ENCODE measurements at places on chromosomes 6 and 20.

- DNase-seq, result no peak
Observed at GRCh38 chr20:13671512-13671911, 32.8 kb upstream of the TASP1 start.

DNA sequence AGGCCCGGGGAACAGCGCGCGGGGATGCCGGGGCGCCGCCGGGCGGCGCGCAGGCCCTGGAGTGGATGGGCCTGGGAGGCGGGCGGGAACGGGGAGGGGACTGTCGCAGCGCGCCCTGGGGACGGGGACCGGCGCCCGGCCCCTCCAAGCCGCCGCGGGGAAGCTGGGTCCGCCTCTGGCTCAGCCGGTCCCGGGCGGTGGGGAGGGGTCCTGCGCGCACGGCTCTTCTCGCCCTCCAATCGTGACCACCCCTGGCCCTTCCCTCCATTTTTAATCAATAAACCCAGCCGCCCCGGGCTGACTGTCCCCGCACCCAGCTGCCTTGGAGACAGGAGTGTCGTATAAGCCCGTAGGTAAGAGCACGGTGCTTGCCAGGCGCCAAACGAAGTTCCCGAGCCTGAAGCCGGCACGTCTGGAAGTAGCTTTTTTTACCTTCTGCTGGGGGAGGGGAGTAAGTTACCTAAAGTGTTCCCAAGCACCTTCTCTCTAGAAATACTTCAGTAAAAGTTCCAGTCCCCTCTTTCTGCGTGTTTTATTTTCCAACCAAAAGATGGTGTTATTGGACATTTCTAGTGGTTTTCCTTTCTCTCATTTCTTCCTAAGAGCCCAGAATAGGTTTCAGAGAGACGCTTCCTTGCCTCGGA is 780 bp upstream of the TAF4 start:
- peak; percentile 80 for DNase-seq

DNA sequence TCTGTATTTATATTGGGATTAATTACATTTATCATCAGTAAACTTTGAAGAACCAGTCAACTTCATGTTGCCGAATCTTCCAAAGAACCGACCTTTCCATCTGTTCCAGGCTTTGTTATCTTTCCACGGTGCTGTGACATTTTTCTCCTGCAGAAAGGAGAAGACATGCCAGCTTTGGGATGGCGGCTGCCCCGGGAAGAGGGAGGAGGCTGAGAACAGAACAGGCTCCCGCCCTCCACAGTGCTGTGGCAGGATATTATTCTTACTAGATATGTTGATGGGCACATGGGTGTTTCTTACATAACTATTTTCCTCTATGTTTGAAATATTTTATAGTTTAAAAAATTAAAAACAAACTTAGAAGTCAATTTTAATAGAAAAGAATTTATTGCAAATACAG is 44.9 kb downstream of the GINS1 start:
- no peak for DNase-seq

GRCh38 chr6:152975204-152975915 is 7.5 kb downstream of the FBXO5 start:
- no peak for DNase-seq

DNA sequence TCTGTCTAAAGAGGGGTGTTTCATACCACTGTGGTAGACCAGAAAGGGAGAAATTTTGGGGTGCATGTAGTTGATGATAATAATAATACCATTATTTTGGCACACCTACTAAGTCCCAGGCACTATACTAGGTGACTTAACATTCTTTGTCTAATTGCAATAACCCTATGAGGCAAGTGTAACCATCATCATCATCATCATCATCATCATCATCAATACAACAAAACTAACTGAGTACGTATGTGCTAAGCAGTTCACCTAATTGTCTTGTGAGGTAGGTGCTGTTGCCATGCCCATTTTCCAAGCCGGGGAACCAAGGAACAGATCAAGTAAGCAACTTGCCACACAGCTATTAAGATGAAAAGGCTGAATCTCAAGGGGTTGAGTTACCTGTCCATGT is 2.6 kb upstream of the PACSIN1 start:
- DNase-seq, result no peak

DNA sequence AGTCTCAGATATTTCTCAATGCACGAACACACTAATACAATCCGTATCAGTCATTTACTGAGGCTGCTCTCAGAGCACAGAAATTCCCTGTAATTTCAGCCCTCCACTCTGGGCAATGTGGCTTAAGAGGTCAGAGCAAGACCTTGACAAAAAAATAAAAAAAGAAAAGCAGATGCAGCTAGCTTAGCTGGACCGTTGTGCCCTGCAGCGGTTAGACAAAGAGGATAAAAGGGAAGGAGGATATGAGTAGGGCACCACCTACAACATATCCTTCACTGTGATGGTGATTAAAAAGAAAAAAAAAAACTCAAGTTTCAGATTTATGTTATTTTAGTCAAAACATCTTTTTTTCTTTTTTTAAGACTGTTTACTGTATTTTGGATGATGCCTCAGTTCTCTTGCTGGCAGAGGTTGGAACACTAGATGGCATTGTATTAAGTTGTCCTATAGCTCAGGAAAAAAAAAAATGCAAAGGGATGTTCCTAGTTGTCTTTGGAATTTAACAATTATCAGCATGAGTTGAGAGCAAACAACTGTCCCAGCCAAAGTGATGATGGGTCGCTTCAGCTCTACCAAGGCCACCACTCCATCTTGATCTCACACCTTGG is 59.9 kb downstream of the ANKEF1 start:
- no peak for DNase-seq

DNA sequence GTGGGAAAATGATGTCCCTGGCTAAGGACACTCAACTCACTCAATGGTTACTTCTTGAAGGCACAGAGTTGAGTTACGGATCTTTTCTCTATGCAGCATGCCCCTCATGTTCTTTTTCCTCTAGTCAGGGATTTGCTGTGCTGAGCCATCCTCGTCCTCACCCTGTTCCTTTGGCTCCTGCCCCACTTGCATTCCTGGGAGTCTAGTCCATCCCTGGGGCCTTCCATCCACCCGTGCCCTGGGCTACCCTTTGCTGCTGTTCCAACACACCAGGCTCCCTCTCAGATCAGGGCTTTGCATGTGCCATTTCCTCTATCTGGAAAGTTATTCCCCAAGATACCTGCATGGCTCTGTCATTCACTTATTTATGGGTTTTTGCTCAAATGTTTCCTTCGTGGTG is 13.3 kb upstream of the KCNG1 start:
- no peak for DNase-seq

Measured in erythroblast (primary cell).